A172 (cell line): ENCODE measurements at places on chromosomes 6 and 20. TPM values are rescaled to one million over a fixed set of nuclear protein-coding genes. Genes with fewer than 3 reads are reported as not detected.

Gene BEND3
- total RNA-seq = 2.3 and 3.5 TPM in 2 replicates

Gene VSX1
- 0.10 TPM in 1 of 2 replicates, not detected in the other for total RNA-seq

Gene BFSP1
- total RNA-seq = 8.3 and 9.7 TPM in 2 replicates

Gene BTN1A1
- total RNA-seq = not detected in 2 replicates

Gene MEP1A
- total RNA-seq = not detected in 2 replicates

Gene GJA10
- total RNA-seq = not detected in 2 replicates

DNA sequence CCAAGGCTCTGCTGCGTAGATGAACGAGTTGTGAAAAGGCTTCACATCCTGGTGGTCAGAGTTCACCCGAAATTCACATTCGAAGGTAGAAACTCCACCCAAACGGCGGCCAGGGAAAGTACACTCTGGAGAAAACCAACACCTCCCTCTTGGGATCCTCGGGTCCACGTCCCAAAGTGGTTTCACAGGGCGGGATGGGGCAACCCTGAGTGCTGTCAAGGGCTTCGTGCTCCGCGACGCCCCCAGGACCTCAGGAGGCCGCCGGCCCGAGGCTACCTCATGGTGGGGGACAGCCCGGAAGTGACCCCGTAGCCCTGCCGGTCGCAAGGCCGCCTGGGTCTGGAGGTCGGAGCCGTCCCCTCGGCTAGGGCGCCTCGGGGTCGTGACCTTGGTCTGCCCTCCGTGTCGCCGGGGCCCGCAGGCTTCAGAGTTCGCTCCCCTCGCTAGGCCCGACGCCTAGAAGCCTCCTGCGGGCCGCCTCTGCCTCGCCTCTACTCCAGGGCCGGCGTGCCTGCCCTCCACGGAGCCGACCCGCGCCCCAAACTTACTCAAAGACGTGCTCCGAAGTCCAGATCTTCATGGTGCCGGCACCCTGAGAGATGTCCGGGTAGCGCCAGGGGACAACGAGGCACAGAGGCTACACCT is at the start of gene PRELID3B:
PRELID3B (minus strand) TSS at position 636 of the 645 bp plus-strand sequence; CDS start at position 580, 56 bp downstream.
- no peak for DNase-seq

DNA sequence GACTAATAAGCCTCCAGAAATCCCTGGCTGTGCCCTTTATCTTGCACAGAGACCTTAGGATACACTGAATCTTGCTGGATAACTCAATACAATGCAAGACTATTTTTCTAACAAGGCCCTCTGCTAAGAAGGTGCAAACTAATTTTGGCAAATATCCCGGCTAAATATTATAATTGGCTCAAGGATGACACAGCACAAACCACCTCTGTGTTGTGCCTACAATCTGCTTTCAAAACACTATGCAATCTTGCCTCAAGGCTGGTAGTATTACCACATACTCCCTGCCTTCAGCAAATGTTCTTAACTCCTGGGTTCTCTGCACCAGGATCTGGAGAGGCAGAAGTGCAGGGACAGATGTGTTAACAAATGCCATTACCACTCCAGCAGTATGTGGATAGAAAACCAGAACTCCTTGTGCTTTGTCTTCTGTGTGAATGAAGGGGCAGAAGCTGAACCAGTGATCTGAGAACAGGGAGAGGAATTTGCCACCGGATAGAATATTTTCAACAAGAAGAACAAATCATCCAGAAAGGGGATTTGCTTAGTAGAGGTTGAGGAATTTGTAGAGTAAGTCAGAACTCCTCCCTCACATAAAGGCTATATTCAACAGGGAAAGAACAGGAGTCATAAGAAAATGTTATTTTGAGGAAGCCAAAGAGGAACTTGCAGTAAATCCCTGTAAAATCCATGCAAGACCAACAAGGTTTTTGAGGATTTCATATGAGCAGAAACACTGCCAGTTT is 74.1 kb upstream of the SLC4A11 start:
- peak; percentile 26 for DNase-seq

DNA sequence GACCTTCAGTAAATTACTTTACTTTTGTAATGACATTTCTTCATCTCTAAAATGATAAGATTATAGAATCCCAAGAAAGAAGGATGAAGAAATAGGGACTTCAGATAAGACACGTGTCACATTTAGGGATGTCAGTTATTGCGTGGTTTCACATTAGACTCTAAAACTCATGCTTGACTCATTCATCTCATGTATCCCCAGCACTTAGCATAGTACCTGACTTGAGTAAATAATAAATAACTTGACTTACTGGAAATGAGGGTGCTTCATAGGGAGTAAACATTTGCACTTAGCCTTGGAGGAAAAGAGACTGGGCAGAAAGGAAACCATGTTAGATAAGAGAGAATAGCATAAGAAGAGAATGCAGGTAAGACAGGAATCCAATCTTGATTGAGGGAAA is 37.2 kb downstream of the VTA1 start:
- no peak for DNase-seq

GRCh38 chr20:17916433-17916891 is 52.1 kb downstream of the SNX5 start:
- DNase-seq = no peak

DNA sequence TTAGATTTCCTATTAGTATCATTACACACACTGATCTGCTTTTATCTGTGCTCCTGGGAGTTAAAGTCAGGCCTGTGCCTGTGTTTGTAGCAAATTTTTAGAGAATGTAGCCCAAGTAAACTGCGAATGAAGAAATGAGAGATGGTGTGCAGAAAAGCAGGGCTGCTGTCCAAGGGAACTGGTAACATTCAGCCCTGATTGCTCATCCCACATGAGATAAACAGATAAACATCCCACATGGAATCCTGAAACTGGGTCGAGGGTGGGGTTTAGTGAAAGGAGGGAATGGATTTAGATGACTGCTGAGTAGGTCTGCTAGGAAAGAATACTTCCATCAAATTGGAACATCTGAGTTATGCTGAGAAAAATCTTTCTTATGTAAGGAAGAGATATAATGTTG is 69.1 kb downstream of the GRIK2 start:
- DNase-seq = no peak

- DNase-seq = no peak
Observed at GRCh38 chr20:45935416-45936046, 1.0 kb downstream of the PCIF1 start.

- DNase-seq = no peak
Observed at GRCh38 chr6:39797751-39798150, 5.6 kb downstream of the DAAM2 start.

DNA sequence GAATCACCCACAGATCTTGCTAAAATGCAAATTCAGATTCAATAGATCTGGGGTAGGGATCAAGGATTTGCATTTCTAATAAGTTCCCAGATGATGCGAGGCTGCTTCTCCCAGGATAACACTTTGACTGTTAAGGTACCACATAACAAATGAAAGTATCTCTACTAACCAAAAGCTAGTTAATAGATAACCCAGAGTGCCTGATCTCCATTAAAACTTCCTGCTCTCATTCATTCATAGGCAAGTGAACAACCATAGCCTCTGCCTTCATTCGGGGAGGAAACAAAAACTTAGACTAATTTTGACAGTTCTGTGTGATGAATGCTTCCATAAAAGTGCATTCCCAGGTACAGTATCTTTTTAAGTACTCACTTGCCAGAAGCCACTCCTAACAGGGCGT is 265.6 kb upstream of the BTBD3 start:
- DNase-seq = no peak

DNA sequence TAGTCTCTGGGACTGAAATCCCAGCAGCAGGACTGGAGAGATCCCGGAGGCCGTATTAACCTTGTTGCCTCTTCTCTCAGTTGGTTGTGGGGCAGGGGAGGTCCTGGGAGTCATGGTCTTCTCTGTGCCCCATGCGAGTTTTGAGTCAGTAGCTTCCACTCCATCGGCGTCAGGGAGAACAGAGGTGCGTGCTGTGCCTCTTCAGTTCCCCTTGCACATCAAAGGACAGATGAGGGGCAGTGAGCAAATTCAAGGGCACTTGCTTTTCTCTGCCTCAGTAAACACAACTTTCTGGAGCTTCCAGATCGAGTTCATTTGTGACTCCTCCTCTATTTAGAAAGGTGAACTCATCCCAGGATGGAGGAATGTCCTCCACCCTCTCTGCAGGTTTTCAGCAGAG is 48.6 kb downstream of the MOCS1 start:
- no peak for DNase-seq
